ENCODE measurements at places on chromosomes 5 and 9. TPM values are rescaled to one million over a fixed set of nuclear protein-coding genes. Genes with fewer than 3 reads are reported as not detected.

DNA sequence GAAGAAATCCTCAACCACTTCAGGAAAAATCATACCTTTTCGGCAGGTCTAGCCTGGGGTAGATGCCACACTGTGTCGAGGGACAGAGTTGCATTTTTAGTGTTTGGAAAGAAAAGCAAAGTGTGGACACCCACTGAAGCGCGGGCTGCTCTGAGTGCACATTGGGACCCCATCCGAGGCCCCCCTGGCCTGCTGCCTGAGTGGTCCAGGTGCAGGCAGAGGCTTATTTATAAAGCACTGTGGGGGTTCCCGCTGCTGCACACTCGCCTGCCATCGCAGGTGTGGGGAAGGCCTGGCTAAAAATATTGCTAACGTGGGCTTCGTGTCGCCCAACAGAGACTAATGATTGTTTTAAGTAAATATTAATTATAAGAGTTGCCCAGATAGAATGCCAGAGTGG is 119.4 kb downstream of the CRB2 start:
- no peak for DNase-seq

- DNase-seq = no peak
These were observed 3.7 kb downstream of the RECK start for GRCh38 chr9:36040271-36040925.

- DNase-seq = no peak
These were observed 16.3 kb downstream of the FBXW11 start for GRCh38 chr5:171989946-171990712.

- DNase-seq = no peak
These were observed 875.4 kb upstream of the WWC1 start for GRCh38 chr5:167415779-167416746.

DNA sequence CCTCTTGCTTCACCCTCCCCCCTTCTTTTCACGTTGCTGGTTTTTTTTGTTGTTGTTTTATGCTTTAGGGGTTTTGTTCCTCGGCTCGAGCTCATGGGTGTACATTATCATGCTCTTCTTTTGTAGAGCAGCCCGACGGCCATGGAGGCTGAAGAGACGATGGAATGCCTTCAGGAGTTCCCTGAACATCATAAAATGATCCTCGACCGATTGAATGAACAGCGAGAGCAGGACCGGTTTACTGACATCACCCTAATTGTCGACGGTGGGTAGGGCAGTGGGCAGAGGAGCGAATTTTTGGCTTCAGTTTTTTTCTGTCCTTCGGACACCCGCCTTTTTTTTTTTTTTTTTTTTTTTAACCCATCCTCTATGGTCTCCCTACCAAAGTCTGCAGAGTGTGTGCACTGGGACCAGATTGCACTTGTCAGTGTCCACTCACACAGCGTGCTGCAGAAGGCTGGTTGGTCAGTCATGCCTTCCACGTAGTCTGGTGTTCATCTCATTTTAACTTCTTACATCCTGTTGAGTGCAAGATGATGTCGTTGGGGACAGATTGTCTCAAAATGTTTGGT is 1.3 kb downstream of the ZNF131 start:
- DNase-seq = peak; percentile 33

TAF11L5 gene
- polyA plus RNA-seq = not detected

All from left renal pelvis (tissue), 4 donors.